ENCODE measurements at places on chromosomes 4 and X. TPM values are rescaled to one million over a fixed set of nuclear protein-coding genes. Genes with fewer than 3 reads are reported as not detected.

Gene PDLIM3
- total RNA-seq = 2.8 TPM

Gene TRO
- total RNA-seq = 83.2 TPM

Gene NPY1R
- 1.3 TPM for total RNA-seq

Gene STK32B
- 46.9 TPM for total RNA-seq

Gene FATE1
- total RNA-seq = not detected

Gene MAGED2
- 361 TPM for total RNA-seq

GRCh38 chr4:172061204-172061603 is 248.0 kb downstream of the GALNTL6 start:
- no peak for DNase-seq

DNA sequence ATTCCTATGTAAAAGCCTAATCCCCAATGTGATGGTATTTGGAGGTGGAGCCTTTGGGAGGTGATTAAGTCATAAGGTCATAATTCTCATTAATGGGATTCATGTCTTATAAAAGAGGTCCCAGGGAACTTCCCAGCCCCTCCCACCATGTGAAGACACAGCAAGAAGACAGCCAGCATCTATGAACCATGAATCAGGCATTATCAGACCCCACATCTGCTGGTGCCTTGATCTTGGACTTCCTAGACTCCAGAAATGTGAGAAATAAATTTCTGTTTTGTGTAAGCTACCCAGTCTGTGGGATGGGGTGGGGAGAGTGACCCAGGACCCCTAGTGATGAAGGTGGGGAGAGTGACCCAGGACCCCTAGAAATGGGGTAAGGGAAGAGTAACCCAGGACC is 6.1 kb upstream of the DAPP1 start:
- no peak for DNase-seq

- no peak for DNase-seq
Measured at GRCh38 chrX:91137883-91138282, 296.8 kb upstream of the PABPC5 start.

- no peak for DNase-seq
Measured at GRCh38 chrX:137746289-137746688, 180.4 kb downstream of the ZIC3 start.

DNA sequence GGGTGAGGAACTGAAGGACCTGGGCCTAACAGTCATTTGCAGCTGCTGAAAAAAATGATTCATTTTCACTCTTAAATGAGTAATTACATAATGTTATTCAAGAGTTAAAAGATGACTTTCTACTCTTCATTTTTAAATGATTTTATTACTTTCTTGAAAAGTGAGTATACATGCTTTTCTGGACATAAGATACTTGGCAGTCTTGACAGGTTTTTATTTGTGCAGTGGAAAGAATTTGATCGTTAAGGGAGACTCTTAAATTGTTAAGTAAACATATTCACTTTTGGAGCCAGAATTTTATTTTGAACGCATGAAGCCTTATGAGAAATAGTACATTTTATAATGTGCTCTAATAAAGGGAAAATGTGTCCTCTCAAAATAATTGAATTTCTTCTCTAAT is 245.7 kb downstream of the TENM3 start:
- DNase-seq = no peak

GRCh38 chr4:57190601-57191481 is 80.7 kb upstream of the IGFBP7 start:
- no peak for DNase-seq

- DNase-seq = no peak
Measured at GRCh38 chr4:113444386-113444785, 317.2 kb downstream of the CAMK2D start.

GRCh38 chrX:23888887-23889501 is 18.7 kb downstream of the APOO start:
- no peak for DNase-seq

- no peak for DNase-seq
Measured at GRCh38 chrX:15143050-15143824, 126.6 kb downstream of the ASB9 start.

GRCh38 chrX:11535156-11535919 is 130.4 kb downstream of the ARHGAP6 start:
- no peak for DNase-seq

GRCh38 chr4:5256421-5256820 is 205.1 kb downstream of the STK32B start:
- DNase-seq = no peak

GRCh38 chr4:143348233-143349077 is 11.8 kb downstream of the GAB1 start:
- DNase-seq = no peak

DNA sequence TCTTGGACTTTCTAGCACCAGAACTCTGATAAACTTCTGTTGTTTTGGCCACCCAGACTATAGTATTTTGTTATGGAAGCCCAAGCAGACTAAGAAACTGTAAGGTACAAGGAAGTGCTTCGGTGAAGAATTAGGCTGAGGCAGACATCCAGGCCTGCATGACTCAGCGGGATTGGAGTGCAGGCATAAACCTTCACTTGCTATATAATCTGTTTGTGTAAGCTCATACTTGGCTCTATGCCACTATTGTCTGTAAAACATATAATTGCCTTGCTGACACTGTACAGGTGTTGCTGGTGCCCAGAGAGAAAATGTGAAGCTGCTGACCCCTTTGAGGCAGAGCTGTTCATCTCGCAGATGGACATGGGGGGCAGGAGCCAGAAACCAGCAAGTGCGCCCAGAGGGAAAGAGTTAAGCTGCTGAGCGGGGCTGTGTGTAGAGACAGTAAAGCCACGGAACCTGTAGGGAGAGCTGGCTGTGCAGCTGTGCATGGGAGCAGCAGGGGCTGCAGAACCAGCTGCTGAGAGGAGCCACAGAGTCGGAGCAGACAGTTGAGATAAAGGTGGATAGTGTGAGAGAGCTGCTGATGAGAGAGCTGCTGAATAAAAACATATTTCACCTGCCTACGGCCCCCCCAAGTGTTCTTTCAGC is 96.2 kb downstream of the RBM46 start:
- DNase-seq = no peak

DNA sequence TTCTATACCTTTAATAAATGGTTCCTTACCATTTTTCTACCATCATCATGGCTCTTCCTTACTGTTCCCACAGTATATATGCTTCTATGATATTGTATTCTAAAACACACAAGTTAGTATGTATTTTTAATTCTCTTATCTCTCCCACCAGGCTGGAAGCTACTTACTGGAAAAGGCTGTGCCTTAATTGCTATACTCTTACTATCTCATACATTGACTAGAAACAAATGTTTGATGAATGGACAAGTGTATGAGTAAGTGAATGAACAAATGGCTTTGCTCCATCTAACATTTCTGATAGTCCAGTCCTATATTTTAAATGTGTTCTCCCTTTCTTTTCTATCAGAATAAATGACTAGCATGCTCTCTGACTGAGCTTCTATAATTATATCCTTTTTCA is 320.8 kb upstream of the RASGEF1B start:
- no peak for DNase-seq

DNA sequence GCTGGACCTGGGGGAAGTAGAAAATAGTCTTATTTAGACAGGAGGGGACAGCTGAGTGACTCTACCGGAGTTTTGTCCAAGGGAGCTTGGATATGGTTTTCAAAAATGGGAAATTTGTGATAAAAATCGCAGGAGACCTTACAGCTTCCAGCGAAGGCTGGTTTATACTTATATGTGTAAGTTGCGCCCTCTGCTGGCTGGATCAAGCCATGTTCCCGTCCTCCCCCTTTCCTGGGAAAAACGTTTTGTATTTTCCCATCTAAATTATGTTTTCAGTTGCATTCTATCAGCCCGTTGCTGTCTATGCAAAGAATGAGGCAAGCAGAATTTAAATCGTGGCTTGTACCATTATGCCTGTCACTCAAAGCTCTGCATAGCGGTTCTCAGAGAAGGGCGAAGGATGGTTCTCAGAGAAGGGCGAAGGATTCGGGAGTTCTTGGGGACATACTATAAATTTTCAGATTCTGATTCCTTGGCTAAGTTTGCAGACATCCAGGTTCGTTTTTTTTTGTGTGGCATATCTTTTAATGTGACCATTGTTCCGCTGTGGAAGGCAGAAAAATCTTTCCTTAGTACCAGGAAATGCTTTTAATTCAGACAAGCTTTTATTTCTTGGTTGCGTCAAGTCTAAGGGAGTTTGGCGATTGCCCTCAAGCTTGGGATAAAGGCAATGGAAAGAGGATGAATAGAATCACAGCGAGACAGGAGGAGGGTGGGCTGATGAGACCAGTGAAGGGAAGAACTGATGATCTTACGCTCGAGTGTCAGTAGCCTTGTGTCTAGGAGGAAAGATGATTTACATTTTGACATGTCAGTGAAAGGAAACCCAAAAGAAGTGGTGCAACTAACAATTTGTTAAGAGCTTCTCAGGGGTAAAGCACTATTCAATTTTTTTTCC is 128.5 kb upstream of the ARX start:
- DNase-seq = no peak

- DNase-seq = no peak
Measured at GRCh38 chrX:50707955-50708699, 105.9 kb downstream of the SHROOM4 start.

GRCh38 chr4:25221377-25221776 is 12.5 kb upstream of the PI4K2B start:
- no peak for DNase-seq

GRCh38 chr4:128979934-128980333 is 113.4 kb downstream of the SCLT1 start:
- DNase-seq = no peak

DNA sequence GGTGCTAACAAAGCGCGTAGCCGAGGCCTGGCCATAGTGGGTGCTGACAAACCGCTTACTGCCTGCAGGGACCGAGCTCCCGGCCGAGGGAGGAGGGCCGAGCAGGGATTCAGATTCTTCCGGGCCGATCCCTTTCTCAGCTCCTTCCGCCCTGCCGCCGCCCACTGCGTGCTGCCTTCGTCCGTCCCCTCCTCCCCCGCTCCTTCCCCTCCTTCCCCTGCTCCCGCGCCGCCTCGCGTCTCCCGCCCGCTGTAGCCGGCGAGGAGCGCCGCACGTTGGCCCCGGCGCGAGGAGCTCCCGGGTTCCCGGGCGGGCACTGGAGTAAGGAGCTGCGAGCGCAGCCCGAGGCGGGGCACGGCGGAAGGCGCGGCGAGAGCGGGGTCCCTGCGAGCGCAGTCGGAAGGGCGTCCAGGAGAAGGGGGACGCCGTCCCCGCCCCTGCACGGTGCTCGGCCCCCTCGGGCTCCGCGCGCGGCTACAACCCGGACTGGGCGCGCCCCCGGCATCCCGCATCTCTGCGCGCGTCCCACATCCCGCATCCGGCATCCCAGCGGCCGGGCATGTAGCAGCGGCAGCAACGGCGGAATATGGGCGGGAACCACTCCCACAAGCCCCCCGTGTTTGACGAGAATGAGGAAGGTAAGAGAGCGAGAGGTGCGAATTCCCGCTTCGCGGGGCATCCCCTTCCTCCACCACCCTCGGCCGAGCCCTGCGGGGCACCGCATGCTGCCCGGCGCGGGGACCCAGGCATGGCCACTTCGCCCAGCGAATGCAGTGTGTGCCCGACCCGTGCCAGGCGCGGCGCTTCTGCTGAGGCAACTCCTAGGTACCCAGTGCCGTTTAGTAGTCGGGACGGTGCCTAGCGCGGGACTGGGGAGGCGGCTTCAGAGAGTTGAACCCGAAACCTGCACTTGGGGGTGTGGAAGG is at the start of gene STK32B:
STK32B (plus strand) TSS at position 203 of the 926 bp plus-strand sequence.
- DNase-seq = peak; percentile 89

DNA sequence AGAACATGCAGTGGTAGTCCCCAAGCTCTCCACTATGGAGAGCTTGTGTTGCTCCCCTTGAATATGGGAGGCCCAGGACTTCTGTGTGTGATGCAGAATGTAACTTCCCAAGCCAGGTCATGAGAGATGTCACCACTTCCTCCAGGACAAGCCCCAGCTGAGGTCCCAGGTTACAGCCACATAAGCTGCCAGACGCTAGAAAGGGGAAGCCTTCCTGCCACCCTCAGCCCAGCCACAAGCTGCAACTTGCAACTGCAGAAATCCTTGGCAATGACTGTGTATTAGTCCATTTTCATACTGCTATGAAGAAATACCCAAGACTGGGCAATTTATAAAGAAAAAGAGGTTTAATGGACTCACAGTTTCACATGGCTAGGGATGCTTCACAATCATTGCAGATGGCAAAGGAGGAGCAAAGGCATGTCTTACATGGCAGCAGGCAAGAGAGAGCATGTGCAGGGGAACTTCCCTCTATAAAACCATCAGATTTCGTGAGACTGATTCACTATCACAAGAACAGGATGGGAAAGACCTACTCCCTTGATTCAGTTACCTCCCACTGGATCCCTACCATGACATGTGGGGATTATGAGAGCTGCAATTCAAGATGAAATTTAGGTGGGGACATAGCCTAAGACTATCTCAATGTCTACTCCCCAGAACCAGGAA is 91.5 kb upstream of the DHX15 start:
- DNase-seq = no peak

DNA sequence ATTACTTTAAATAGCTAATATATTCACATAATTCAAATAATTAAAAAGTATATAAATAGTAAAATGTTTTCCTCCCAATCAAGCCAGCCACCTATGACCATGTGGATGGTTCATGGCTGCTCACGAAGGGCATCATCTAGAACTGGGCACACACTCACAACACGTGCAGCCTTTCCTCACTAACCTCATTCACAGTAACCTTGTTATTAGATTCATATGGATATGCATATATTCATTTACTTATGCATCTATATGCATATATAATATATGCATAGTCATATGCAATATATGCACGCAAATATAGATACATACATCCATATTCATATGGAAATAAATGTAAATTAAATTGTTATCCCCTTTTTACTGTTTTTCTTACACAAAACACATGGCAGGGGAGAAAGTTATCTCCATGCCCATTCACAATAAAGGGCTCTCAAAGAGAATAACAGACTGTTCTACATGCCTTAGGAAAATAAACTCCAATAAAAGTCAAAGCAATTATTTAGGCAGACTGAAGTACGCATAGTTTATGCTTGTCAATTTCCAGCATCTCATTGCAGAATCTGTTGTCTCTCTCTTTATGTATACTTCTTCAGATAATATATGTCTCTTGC is 163.9 kb upstream of the ADGRL3 start:
- no peak for DNase-seq

- DNase-seq = peak; percentile 51
Measured at GRCh38 chrX:70087857-70088630, 25.8 kb downstream of the OTUD6A start.

DNA sequence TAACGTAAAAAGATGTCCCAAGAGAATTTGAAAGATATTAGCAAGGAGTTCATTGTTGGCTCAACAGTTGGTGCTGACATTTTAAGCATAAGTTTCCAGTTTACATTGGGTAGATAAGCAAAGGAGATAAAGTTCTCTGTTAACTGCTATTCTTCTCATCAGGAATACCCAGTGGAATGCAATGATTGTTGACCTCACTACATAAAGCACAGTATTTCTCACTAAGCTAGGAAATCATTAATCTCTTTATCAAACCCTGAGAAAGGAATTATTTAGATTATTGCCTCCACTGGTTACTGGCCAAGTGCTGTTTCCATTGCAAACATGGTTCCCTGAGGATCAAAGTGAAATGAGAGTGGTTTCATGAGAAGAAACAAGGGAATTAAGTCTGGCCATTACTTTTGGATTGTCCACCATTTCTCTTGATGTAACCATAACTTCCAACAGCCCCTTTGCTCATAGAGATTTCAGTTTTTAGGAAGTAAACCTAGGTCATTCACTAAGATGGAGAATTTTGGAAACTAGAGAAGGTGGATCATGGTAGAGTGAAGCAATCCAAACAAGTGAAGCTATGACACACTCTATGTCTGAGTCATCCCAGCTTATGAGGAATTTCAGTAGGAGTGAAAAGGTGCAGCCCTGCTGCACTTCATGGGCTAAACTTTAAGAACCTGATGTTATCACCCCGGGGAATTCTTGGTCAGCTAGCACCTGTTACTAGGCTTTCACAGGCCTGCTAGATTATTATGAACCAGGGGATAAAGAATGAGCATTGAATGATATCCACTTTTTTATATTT is 163.4 kb downstream of the AREG start:
- no peak for DNase-seq
